ENCODE measurements at places on chromosomes 1 and 21.
A peak's percentile ranks its signal among the peaks of the same experiment; 100 is the strongest.

- no peak for DNase-seq
Measured at GRCh38 chr1:61050541-61051442, 31.6 kb upstream of the NFIA start.

DNA sequence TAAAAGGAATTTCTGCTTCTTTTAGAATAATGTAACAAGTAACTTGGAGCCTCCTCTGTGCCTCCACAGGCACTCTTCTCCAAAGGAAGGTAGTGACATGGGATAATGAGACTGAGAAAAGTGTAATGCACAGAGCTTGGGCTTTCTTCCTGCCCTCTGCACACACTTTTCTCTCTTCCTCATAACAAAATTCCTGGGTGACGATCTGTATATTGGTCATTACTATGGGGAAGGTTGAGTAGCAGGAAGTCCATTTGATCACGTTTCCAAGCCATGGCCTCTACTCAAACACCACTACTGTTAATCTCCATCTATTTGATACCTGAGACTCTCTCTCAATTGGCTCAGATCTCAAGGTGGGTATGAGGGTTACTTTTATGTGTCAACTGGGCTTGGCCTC, 113.9 kb downstream of the GRIK1 start:
- no peak for DNase-seq

- DNase-seq = no peak
Measured at GRCh38 chr1:2185880-2186855, 8.4 kb downstream of the FAAP20 start.

DNA sequence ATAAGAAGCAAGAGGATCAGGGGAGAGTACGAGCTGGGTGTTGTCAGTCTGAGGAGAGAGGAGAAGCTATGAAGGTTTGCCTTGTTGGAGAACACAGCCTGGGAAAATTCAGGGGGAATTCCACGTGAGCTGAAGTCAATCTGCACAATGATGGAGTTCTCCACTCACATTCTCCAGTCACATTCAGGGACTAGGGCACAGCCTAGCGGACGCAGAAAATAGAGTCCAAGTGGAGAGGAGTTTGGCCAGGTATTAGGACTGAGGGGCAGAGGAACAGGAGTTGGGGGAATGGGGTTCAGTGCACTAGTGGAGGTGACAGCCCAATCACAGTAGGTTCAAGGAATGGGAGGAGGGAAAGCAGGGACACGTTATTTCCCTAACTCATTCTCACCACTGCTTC, 124.0 kb downstream of the KCNH1 start:
- no peak for DNase-seq

DNA sequence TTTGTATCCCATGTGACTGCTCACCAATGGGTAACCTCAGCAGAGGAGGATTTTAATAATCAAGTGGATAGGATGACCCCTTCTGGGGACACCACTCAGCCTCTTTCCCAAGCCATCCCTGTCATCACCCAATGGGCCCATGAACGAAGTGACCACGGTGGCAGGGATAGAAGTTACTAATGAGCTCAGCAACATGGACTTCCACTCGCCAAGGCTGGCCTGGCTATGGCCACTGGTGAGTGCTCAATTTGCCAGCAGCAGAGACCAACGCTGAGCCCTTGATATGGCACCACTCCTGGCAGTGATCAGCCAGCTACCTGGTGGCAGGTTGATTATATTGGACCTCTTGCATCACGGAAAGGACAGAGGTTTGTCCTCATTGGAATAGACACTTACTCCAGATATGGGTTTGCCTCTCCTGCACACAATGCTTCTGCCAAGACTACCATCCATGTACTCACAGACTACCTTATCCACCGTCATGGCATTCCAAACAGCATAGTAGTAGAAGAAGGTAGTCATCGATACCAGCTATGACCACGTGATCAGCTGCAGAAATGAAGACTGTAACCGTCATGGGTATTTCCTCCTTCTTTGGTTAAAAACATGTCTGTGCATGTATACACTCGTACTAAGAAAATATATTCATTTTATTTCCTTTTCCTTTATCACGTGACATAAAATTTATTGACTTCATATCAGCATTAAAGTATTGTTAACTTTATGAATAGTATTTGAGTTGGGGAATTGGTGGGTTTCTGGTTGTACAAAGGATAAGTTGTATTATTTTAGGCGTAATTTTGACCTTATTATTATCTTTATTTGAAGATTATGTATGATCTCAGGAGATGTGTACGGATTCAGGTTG, 562.6 kb downstream of the PTPRU start:
- DNase-seq = no peak

DNA sequence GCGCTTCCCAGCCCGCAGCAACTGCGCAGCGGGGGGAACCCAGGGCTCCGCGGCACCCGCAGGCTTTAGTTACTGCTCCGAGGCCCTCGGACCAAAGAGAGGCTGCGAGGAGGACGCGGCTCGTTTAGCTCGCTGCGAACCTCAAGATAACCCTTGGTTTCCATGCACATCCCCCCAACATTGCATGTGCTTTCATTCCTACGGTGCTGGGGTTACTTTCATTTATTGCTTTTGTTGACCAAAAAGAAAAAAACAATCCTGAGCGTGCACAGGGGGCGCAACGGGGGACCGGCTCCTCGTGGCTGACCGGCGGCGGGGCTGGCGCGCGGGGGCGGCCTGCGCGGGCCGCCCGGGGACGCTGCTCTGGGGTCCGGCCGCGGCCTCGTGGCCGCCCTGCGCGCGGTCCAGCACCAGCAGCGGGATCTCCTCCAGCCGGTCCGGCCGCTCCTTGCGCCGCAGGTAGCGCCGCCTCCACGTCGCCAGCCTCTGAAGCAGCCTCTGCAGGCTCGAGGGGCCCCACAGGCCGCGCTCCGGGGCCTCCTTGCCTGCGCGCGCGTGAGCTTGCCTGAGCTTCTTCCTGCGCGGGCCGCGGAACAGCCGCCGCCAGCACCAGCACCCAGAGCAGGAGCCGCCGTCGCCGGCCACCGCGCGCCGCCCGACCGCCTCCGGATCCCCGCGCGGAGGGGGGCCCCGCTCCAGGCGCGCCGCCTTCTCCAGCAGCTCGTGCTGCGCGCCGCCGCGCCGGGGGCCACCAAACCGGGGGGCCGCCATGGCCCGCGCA, 77.4 kb downstream of the DESI2 start:
- peak; percentile 36 for DNase-seq

DNA sequence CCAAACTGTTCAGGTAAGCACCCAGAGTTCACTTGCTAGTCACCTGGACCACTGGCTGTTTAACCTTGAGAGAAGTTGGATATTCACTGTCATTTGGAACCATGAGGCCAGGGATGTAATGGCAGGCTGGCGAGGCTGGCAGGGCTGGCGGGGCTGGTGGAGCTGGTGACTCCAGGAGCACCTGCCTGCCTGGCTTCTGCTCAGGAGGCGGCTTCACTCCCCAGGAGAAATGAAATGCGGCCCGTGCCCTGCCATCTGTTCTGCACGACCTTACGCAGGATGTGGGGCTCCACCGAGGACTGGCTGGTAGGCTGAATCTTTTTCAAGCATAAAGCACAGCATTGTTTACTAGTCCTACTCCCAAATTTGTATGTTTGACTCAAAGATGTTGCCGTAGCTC, 22.7 kb upstream of the MX1 start:
- no peak for DNase-seq

DNA sequence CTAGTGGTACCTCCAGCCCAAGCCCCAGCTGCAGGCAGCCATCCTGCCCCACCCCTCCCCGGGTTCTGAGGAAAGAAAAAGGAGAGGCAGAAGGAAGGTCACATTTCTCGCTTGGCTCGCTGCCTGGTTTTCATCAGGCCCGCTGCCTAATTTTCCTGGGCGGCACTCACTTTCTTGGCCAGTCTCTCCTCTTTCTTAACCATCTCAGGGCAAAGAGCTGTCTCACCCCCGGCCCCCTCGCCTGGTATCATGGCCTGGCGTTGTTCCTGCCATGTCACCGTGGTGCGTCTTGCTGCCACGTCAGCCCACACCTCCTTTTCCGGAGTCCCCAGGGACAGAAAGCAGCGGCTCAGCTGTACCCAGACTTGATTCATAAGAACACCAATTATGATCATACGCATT, 26.6 kb upstream of the CASZ1 start:
- no peak for DNase-seq

GRCh38 chr1:205565799-205566198, 61.3 kb downstream of the CDK18 start:
- no peak for DNase-seq

DNA sequence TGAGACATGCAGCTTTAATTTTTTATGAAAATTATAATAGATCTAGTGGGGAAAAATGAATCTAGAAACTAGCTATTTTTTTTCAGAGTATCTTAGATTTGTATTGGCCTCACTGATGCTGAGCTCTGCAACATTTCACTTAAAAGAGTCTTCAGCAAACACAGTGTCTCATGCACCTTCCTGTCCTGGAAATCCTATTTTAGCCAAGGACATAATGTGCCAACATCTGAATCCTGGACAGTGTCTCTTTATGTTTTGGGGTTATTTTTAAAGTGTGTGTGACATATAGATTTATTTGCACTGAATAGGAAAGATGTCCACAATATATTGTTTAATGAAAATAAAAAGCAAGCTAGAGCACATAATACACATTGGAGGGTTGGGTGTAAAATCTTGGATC, 199.1 kb upstream of the FMN2 start:
- DNase-seq = no peak

GRCh38 chr1:108801101-108801500, 54.6 kb downstream of the STXBP3 start:
- DNase-seq = no peak

GRCh38 chr1:216478238-216478637, 55.0 kb upstream of the USH2A start:
- DNase-seq = no peak

DNA sequence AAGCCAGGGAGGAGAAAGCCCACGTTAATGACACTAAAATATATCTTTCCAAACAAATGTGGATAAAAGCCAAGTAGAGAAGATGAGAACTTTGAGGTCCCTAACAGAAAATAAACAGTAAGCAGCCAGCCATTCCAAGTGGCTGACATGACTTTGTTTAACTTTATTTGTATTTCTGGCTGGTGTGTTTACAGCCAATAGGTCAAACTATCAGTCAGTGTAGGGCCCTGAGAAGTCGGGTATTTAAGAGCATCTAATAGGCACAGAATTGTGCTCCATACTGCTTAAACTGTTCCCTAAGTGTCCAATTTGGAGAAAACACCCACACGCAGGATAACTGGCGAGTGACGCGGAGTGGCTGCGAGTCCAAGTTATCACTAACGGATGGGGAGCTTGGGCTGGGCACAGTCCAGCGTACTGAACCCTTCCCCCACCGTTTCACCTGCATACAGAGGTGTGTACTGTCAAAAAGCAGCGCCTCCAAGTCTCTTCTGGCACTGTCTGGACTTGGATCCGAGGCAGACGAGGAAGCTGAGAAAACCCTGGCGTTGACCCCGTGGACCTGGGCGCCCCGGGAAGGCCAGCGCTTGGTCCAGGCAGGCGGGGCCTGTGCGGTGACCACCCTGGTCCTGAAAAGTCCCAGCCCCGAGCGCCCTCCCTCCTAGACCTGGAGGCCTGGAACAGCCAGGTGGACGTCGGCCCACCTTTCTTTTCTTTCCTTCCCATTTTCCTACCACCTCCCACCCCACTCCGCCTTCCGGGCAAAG, 662 bp upstream of the LGALS8 start:
- DNase-seq = no peak

DNA sequence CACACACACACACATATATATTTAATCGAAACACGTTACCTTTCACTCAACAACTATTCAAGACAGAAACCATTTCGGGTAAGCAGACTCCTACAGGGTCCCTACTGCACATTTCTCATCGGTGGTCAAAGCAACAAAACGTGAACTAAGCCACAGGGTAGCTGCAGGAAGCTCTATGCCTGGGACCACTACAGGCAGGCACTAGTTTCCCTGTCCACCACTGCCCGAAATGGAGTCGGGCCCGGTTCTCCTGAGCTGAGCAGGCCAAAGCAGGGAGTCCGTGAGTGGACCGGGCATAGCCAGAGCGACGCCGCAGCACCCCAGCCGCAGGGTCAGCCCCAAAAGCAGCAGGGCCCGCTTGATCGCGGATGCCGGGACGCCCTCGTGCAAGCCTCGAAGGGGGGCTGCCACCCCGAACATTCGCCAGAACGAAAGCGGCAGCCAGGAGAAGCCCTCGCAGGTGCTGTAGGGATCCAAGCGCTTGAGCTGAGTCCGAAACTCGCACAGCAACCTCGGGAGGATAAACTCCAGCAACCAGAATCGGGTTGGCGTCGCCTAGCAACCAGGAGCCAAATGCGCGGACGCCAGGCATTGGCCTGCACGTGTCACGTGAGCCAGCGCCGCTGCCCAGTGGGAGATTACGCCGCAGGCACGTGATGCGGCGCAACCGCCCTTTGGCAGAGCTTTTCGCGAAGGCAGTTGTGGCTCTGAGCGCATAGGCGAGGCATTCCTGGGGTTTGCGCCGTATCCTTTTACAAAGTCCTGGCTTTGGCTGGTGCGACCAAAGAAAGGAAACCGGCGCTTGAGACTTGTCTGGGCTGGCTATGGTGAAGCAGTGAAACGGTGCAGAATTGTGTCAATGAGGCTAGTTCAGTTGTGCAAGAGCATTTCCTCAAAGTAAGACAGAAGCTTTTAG, 13.9 kb upstream of the DDI2 start:
- peak; percentile 94 for DNase-seq

DNA sequence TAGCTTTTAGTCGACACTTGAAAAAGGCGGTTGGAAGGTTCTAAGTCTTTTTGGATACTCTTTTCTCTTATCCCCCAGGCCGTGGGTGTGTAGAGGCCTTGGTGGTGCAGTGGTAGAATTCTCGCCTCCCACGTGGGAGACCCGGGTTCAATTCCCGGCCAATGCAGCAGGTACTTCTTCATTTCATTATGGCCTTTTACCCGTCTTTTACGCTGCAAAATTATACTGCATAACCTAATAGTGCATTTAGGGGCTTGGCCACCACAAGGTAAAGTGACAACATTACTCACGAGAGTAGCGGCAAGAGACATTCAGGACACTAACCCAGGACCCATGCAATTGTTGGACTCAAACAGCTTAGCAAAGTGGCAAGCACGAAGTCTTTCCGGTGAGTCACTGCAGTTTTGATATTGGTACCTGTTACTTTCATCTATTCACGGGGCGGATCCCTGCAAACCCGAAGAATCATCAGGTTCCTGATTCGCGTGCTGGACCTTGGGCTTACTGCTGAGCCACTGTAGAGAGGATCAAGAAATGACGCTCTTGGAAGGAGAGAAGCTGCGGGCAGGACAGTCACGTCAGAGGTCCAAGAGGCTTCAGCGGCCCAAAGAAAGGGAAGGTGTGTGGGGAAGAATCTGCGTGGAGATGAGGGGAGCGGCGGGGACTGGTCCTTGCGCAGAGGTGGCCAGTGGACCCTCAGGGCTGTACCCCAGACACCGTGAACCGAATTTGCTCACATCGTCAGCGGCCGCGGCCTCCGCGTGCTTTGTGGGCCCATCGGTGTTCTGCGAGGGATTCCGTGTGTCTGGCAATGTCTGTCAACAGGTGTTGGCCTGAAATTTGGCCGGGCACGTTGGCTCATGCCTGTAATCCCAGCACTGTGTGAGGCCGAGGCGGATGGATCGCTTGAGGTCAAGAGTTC, 12.9 kb upstream of the RNU1-4 start:
- peak; percentile 62 for DNase-seq
